ENCODE measurements at places on chromosomes 6 and 20.

GRCh38 chr6:41226752-41227151 is 1.4 kb upstream of the TREML4 start:
- no peak for DNase-seq

GRCh38 chr6:168708526-168708925 is 267.5 kb downstream of the SMOC2 start:
- no peak for DNase-seq

GRCh38 chr6:34584694-34585093 is 28.6 kb upstream of the SPDEF start:
- no peak for DNase-seq

DNA sequence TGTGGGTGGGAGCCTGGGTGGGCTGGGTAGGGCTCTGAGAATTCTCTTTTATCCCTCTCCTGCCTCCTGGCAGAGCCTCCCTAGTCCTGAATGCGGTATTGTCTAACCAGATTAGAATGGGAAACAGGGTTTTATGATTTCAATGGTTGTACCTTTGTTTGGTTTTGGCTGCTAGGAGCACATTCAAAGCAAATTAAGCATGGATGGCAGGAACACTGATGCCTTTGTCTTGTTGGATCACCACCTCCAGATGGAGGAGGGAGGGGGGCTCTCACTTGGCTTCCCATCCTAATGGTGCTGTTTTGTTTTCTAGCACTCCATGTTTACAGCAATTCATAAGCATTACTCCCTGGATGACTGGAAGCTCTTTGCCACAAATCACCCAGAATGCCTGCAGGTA is 11.6 kb downstream of the GMPR start:
- DNase-seq, result no peak

- no peak for DNase-seq
Observed at GRCh38 chr20:58056021-58056591, 172.3 kb downstream of the ANKRD60 start.

- DNase-seq, result no peak
Observed at GRCh38 chr6:155909710-155910109, 454.1 kb upstream of the NOX3 start.

GRCh38 chr6:19697744-19698290 is 139.4 kb upstream of the ID4 start:
- no peak for DNase-seq

- DNase-seq, result peak; percentile 58
Observed at GRCh38 chr20:45987108-45987780, 15.2 kb upstream of the ZNF335 start.

DNA sequence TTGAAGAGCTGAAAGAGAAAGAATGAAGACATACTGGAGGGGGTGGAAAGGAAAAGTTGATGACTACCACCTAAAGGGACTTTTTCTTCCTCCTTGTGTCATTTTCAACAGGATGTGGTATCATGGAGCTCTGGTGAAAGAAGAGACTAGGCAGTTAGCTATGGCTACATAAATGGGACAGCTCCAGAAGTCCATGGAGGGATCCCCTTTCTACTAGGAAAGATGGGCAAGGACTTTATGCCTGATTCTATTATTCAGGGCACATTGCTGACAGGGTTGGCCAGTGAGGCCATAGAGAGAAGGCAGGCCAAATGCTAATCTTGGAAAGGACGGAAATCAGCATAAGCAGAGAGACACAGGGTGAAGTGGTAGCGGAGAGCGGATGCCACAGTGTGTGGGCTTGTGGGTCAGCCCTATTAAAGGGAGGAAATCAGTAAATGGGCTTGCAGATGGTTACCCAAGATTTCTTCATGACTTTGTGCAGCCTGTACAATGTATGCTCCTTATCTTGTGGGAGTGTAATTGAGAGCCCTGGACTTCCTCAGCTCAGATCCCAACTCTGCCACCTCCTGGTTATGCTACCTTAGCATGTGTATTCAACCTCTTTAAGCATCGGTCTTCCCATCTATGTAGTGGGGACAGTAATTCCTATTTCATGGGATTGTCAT is 77.4 kb upstream of the TMEM170B start:
- no peak for DNase-seq

- no peak for DNase-seq
Observed at GRCh38 chr6:79548304-79548703, 11.1 kb upstream of the LCA5 start.

DNA sequence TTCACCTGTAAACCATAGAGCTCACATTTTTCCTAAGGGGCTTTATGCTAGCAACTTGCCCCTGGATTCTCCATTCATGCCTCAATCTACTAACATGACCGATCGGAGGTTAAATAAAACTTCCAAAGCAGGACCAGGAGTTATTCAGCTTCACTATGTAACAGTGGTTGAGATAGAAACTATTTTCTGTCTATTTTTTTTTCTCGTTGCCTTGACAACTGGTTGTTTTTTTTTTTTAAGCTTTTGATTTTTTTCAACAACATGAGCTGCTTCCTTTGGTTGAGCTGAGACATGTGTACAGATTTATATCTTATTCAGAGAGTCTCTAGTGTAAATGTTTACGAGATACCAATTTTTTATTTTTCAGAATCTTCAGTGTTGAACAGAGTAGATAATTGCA is 85.7 kb downstream of the SHLD1 start:
- no peak for DNase-seq

GRCh38 chr6:55009131-55009530 is 162.6 kb downstream of the FAM83B start:
- no peak for DNase-seq

DNA sequence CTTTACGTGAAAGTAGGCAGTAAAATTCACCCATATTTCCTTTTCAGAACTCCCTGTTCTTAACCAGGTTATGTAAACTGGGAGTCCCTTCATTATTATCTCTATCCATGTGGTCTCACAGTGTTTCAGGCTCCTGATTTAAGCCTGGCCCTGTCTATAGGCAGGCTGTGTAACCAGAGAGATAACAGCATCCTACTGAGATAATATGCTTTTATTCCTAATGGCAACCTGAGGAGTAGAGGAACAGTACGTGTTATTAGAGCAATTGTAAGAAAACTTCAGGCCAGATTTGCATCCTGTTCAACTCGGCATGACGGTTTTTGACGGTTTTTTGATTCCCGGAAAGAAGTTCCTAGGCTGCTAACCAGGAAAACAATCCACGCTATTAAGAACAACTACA is 16.9 kb downstream of the FUT9 start:
- no peak for DNase-seq

- DNase-seq, result no peak
Observed at GRCh38 chr20:57671662-57672061, 38.2 kb downstream of the PMEPA1 start.

DNA sequence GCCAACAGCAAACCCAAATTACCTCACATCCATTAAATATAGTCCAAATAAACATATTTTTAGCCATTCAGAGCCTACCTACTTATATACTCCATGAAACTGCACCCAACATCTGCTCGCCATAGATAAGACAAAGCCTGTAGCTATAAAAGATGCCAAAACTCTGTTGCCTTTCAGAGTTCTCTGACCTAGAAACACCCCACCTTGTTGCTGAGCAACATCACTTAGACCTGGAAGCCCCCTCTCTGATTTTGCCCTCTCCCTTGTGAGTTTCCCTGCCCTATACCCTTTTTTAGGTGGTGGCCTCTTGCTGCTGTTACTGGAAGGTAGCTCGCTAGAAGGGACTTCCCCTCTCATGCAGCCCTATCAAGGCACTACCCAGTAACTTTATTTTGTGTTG is 27.7 kb upstream of the FBXL4 start:
- no peak for DNase-seq

- DNase-seq, result no peak
Observed at GRCh38 chr6:46407776-46408530, 83.3 kb downstream of the RCAN2 start.

DNA sequence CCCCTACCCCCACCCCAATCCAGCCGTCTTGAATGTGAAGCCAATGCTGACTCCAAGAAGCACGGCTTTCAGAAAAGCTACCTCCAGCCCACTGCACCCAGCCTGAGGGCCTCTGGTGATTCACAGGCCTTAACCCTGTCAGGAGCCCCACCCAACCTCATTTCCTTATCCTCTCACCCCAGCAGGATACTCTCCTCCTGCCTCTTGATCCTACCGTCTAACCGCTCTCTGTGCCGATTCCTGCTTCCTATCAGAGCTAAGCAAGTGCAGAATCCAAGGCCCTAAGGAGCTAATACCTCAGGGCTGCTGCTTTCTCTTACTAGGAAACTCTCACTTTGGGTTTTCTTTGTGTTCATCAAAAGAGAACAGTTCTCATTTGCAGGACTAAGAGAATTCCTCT is 47.2 kb downstream of the TRERF1 start:
- no peak for DNase-seq

GRCh38 chr20:9508240-9508661 is 6.1 kb upstream of the LAMP5 start:
- no peak for DNase-seq

DNA sequence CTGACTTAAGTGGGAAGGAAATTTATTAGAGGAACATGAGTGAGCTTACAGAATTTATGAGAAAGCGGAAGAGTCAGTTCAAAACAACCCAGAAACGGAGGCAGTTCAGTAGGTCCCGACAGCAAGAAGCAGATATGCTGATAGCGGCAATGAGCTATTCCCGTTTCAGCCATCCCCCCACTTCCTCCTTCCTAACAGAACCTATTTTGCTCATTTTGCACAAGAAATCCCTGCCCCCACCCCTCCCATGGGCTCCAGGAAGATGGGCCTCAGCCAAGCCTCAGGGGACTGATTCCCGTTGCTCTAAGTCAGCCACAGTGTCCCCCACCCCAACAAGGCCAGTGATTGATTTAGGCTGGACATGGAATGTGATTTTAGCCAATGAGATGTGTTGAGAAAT is 157.5 kb downstream of the CEBPB start:
- no peak for DNase-seq

DNA sequence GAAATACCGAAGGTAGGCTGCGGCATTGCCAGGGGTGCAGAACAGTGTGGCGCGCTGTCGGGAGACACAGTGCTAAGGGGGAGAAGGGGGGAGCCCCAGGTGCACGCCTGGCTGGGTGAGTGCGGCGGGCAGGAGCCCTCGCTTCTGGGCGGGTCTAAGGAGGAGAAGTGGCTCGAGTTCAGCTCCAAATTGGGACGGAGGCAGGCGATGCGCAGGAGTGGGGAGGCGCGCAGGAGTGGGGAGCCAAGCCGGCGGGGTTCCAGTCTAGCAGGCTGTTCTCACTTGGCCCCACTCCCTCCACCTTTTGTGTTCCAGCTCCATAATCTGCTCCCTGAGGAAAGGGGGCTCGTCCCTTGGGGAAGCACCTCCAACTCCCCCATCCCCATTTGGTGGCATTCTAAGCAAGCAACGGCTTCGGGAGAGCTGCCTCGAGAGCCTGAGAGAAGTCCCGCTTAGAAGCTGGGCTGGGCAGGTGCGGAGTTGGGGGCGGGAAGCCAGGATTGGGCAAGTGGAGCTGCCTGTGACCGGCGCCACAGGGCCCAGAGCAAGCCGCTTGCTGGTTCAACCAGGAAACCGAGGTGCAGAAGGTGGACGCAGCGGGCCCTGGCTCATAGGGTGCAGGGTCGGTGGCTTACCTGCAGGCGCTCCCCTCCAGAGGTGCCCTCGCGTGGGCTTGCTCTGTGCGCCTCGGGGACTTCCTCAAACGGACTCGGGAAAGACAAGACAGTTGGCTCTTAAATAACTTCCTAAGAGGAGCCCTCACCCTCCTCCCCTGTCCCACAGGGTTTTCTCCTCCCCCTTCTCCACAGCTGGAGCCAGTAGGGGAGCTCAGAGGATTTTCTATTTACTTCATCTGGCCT is at the start of gene F13A1:
F13A1 (minus strand) TSS at position 711 of the 860 bp plus-strand sequence. CDS start 1,998 bp downstream, outside the sequence.
- no peak for DNase-seq

GRCh38 chr6:49666930-49667757 is 30.5 kb upstream of the RHAG start:
- no peak for DNase-seq

GRCh38 chr6:14371530-14371929 is 254.0 kb downstream of the CD83 start:
- DNase-seq, result no peak

GRCh38 chr6:85551264-85551663 is 42.4 kb downstream of the SNX14 start:
- no peak for DNase-seq

DNA sequence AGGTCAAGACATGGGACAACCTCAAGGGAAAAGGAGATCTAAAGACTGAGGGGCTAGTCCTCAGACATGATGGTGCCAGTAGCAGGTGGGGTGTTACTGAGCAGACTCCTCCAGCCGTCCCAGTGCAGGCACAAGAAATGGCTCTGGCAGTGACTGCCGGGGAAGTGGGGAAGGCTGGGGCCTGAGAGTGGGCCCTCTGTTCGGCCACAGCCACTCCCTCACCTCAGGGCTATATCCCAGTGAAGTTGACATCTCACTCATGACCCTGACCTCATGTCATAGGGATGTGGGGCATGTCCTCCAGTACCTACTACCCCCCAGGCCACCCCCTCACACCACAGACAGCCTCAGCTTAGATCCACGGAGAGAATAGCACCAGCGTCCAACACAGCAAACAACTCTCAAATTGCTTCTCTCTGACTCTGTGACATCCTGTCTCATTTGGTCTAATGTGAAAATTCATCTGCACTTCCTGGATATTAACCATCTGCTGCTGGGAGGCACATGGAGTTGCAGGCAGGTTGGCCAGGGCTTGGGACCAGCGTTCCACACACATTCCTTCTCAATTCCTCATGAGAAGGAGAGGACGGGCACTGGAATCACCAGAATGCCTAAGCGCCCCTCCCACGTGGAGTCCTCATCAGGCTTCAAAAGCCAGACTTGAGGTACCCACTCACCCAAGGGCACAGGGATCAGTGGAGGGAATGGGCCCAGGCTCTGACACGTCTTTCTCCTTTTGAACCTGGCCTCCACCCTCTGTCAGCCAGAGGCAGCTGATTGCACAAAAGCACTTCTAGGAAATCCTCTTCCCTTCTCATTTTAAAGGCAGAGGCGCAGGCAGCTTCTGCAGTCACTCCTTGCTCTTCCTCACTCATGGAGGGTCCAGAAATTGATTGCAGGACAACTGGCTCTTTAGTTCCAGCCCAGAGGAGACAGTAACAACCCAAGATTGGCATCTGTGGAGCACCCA is 163.6 kb upstream of the CST7 start:
- DNase-seq, result no peak

DNA sequence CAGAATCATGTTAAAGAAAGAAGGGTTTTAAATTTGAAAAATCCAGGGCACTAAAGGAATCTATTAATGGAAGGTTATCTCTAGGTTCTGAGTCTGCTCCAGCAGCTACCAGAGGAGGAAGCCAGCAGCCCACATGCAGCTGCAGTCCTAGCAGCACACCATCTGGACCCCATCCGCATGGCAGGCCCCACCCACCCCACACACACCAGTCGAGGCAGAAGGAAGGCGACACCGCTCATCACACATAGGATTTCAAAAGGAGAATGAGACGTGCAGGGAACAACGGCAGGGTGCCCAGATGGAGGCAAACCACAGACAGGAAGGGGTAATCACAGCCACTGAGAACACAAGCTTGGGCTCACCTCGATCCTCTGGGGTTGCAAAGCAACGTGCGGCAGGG is 78.9 kb downstream of the GINS1 start:
- no peak for DNase-seq

Data from activated CD4-positive, CD25-positive, alpha-beta regulatory T cell (primary cell).